ENCODE measurements at places on chromosomes 1 and 21.
A peak's percentile ranks its signal among the peaks of the same experiment; 100 is the strongest.

DNA sequence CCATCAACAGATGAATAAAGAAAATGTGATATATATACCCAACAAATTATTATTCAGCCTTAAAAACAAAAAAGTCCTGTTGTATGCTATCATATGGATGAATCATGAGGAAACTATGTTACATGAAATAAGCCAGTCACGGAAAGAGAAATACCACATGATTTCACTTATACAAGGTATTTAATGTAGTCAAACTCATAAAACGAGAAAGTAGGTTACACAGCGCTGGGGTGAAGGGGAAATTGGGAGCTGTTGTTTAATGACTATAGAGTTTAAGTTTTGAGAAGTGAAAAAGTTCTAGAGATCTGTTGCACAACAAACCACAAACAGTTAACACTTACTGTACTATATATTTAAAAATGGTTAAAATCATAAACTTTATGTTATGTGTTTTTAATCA lies 58.5 kb downstream of the SLC25A24 start:
- DNase-seq, result no peak

DNA sequence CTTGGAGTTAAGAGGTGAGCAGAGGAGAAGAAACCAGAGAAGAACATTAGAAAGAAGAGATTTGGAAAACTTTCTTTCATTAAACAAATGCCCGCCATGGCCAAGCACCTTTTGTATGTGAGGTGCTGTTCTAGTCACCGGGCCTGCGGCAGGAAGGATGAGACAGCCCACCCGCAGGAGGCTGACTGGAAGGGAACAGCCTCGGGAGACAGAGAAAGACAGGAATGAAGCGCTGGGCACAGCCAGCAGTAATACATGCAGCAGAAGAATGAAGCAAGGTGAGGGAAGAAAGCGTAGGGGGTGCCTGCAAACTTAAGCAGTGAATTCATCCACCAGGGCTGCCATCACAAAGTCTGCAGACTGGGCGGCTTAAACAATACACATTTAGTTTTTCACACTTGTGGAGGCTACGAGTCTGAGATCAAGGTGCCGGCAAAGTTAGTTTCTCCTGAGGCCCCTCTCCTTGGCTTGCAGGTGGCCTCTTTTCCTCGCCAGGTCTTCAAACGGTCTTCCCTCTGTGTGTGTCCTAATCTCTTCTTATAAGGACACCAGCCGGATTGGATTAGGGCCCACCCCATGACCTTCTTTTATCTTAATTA lies 188.1 kb downstream of the PSMG1 start:
- no peak for DNase-seq

- DNase-seq, result no peak
Observed at GRCh38 chr1:109750920-109751319, 10.1 kb upstream of the GSTM3 start.

DNA sequence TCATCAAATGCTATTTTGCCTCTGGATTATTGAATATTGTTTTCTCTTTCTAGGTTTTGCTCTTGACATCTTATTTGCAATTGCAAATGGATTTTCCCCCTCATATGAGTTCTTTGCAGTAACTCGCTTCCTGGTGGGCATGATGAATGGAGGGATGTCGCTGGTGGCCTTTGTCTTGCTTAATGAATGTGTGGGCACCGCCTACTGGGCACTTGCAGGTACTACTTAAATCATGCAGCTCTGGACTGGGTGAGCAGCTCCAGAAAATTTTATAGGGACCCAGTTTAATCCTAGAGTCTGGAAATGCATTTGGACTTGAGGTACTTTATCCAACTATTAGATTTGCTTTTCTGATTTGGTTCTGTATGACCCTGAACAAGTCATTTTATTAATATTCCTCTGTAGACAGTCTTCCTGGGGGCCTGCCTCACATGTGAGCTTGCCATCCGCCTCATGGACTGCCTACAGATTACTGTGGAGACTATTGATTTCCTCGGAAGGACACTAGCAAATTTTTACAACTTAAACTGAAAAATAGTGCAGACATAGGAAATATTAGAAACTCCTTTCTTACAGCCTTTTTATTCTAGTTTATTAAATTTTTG lies 44.5 kb downstream of the SLC22A15 start:
- peak; percentile 44 for DNase-seq

DNA sequence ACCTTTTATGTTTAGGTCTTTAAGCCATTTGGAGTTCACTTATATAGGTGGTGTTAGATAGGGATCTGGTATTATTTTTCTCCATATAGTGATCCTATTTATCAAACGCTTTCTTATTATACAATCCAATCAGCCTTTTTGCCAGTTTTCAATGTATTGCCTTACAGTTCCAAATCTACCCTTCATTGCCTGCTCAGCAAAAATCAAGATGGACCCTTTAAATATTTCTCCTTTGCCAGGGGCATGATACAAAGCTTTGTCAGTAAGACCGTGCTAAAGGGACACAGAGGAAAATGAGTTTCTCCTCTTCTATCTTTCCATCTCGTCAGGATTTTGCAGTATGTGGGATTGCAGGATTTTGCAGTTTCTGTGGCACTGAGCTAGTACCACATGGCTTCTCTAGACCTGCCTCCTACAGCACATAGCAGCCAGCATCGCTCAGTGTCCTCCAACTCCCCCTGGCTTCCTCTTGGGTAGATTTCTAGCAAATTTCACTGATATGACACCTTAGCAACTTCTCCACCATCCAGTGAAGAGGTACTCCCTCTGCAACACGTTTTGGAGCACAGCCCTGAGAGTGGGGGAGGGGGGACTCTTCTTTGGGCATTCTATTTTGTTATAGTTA lies 22.5 kb upstream of the CAP1 start:
- DNase-seq, result no peak

DNA sequence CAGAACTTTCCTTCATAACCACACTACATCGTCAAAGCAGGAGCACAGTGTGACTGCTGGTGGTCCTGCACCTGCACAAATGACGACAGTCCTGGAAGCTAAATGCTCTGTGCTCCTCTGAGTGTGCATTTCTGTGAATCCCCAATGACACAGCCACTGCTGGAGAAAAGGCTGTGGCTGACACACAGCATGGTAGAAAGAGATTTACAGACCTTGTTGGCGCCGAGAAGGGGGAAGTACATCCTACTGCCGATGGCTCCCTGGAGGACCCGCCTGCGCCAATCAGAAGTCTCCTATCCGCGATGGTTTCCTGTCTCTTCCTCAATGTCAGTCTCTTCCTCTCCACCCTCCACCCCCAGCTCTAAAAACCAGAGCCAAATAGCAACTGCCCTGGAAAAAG lies 115.4 kb upstream of the RAB4A start:
- no peak for DNase-seq

- no peak for DNase-seq
Observed at GRCh38 chr1:77356136-77356535, 74.3 kb downstream of the AK5 start.

DNA sequence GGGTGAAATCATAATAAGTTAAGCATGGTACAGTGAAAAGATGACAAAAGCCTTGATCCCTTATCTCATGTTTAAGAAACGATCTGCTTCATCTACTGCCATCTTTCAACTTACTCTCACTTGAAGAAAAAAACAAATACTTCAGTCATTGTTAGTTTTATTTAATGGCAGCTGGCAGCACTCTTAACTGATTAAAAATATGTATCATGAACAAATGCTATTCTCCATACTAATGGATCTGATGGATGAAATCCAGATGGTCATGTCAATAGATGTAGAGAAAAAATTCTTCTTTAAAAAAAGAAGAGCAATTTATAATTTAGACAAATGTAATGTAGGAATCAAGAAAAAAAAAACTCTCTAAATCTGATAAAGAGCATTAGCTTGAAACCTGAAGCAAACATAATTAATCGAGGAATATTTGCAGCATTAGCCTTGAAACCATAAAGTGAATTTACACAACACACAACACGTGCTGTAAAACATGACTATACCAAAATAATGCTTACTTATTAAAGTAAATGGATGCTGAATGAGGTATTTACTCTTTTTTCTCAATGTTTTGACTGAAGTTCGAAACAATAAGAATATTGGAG lies 579.0 kb upstream of the ADAMTS5 start:
- DNase-seq, result no peak

- no peak for DNase-seq
Observed at GRCh38 chr21:31363720-31364119, 19.7 kb upstream of the TIAM1 start.

DNA sequence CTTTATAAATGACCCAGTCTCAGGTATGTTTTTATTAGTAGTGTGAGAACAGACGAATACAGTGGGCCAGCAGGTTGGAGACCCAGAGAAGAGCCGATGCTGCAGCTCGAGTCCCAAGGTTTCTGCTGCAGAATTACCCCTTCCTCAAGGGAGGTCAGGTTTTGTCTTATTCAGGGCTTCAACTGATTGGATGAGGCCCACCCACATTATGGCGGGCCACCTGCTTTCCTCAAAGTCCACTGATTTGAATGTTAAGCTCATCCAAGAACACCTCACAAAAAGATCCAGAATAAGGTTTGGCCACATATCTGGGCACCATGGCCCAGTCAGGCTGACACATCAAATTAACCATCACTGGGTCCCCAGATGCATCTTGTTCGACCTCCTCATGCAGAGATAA lies 40.9 kb downstream of the FBXO2 start:
- DNase-seq, result no peak

GRCh38 chr1:162305969-162306368 lies 70.7 kb downstream of the SPATA46 start:
- peak; percentile 51 for DNase-seq

- no peak for DNase-seq
Observed at GRCh38 chr1:106787520-106787919, 269.0 kb upstream of the PRMT6 start.

- DNase-seq, result no peak
Observed at GRCh38 chr1:239570878-239571277, 184.5 kb downstream of the CHRM3 start.

GRCh38 chr21:35796844-35797243 lies 263.5 kb downstream of the SETD4 start:
- DNase-seq, result no peak

DNA sequence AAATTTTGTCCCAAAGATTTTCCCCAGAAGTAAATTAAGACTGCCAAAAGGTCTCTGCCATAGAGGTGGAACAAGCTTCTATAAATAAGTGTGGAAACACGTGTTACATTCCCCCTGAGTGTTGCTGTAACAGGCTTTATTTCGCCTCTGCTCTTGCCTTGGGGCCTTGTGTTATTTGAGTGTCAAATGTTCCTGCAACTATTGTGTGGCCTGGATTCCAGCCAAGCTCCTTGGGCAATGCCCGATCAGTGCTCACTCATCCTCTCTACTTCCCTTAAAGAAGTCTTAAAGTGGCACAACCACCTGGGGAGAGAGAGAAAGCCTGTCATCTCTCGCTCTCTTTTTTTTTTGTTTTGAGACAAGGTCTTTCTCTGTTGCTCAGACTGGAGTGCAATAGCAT lies 156.7 kb downstream of the NR5A2 start:
- peak; percentile 79 for DNase-seq

DNA sequence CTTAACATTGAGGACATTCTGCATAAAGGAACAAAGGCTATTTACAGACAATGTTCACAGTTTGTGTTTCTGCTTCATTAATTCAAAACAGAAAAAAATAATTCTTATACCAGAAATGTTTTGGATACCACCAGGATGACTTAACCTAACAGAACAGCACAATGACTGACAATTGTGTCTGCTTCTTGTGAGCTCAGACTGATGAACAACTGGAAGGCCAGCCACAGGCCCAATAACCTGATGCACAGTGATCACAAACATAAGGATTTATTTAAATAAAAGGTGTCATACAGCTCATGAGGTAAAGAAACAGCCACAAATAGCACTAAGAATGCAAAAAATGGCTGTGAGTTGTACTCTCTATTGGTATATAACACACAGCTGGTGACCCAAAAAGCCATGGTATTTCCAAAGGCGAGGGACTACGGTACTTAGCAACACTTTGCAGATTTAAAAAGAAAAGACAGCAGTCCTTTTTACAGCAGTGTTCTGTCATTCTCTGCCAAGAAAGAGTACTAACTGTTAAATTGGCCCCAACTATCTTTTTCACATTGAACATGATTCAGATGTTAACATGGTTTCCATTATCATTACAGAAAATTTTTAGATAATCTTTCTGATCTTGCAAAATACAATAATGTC lies 32.1 kb upstream of the DDAH1 start:
- DNase-seq, result no peak

GRCh38 chr1:112672009-112672408 lies 2.5 kb upstream of the MOV10 start:
- no peak for DNase-seq

GRCh38 chr1:239545466-239545865 lies 159.1 kb downstream of the CHRM3 start:
- no peak for DNase-seq

GRCh38 chr21:39951183-39952101 lies 84.2 kb downstream of the PCP4 start:
- no peak for DNase-seq

GRCh38 chr1:181608948-181609347 lies 125.6 kb downstream of the CACNA1E start:
- DNase-seq, result no peak

GRCh38 chr1:216095400-216095799 lies 327.8 kb downstream of the USH2A start:
- DNase-seq, result no peak

- DNase-seq, result no peak
Observed at GRCh38 chr1:157087030-157087429, 12.6 kb downstream of the ETV3L start.

DNA sequence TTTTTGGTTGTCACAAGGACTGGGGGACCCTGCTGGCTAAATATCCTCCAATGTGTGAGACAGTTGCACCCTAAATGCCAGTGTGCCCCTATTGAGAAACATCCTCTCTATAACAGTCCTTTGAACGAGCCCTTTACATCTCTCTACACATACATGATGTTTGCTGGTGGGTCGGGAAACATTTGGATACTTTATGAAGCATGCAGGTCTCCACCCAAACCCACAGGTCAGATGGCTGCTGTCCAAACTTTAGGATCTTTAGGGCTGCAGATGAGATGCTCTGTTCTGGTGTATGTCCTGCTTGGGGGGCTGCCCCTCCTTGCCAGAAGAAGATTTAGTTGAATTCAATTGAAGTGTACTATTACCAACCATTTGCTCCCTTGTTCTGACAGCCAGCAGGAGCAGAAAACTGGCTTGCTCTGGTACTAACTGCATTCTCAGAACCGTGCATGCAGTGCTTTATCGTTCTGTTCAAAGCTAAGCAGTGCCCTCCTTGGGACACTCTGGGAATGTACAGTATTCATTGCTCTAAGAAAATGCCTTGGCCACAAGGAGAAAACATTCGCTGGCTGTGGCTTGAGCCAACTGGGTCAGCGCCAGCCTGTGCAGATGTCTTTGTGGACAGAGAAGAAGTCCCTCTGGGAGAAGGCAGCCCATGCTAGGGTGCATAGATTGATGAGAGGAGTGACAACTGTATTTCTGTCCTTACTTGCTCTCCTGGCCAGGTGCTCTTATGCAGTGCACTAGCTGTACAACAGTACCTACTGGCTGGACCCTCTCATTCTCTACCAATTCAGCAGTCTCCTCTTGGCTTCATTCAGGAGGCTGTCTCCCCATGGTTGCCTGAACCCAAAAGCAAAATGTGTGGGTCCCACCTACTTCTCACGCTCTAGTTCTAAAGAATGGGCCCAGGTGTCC lies 61.4 kb upstream of the DIRAS3 start:
- DNase-seq, result peak; percentile 79

- DNase-seq, result no peak
Observed at GRCh38 chr1:47814612-47815395, 182.4 kb downstream of the TRABD2B start.

All from RCC 7860 (cell line).